ENCODE measurements at places on chromosomes 12 and 14.

DNA sequence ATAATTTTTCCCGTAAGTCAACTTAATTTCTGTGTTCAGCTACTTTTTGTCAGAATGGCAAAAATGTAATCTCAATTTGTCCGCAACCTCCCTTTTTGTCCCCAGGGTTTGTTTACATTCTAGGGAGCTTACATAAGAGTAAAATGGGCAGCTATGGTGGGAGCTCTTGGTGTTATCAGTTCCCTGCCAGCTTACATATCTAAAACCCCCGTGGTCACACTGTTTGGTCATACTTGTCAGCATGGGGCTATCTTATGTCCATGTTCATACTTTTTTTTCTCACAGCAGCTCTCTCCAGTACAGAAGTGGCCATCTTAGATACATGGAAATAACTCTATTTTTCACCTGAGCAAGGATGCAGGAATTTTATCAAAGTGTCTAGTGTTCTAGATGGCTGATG, 16.7 kb downstream of the SLCO1C1 start:
- no peak for DNase-seq

DNA sequence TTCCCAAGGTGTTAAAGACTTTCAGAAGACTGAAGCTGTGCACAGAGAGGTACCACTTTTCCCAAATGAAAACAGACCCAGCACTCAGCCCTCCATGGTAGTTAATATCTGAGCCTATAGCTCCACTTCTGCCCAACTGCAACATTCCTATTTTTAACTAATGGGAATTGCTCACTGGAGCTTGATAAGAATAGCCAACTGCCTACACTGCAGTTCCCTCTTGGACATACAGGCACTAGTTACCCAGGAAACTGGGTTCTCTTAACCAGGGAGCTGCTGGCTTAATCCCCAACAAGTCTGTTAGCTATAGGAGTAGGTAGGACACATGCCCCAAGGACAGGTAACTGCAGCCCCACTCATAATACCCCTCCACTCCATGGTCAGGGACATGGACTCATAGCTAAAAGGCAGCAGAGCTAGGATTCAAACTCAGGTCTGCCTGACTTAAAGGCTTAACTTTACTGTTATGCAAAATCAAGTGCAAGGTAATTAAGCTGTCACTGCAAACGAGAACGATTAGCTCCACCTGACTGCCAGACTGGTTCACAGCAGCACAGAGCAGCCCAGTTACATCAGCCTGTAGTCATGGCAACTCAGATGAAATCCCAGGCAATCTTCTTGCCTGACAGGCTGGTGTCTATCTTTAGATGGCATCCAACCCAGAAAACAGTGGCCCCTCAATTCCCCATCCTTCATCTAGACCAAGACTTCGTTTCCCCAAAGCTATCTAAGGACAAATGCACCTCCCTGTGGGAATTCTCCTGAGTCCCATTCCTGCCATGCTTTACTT, 77.1 kb upstream of the ACTN1 start:
- DNase-seq: no peak

DNA sequence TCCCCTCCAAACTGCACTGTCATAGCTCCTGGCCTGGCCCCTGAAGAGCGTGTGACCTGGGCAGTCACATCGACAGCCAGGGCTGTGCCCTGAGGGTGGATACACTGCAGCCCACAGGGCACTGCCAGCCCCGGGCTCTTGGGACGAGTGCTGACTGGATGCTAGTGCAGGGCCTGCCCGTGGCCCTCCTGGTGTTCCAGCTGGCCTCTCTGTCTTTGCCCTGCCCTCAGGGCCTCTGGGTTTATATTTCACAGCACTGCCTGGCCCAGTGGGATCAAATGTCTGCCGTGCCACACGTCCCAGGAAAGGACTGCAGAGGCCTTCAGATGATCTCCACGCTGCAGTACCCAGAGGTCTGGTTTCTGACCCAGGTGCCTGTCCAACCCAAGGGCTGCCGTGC, 10.1 kb upstream of the CCDC197 start:
- DNase-seq: no peak

DNA sequence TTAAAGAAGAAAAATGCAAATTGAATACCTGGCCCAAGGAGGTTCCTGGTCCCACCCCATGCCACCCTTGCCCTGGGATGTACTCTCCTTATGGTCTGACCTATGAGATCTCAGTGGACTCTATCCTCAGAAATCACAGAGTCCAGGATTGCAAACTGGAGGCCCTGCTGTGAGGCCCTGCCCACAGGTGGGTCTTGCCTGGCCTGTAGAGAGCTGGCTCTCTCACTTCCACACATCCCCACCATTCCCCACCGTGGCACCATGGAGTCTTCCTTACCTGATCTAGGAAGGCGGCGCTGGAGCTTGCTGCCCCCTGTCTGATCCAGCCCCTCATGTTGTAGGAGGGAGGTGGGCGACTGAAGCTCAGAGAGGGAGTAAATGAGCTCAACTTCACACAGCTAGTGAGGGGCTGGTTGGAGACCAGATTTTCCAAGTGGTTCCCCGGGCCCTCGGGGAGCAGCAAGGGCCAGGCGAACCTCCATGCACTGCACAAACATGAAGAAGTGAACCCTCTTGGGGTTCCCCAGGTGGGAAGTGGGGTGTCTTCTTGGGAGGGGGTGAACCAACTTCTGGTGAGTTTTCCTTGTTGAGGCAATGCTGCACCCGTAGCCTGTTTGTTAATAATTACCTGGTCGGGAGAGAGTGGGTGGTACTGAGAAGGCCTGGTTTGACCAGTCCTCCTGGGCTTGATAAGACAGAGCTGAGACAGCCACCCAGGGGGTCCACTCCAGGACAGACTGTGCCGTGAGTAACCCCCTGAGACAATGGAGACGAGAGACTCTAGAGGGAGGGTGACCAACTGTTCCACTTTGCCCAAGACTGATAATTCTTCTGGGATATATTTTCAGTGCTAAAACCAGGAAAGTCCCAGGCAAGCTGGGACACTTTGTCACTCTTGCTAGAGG, at the start of gene SERPINA4:
SERPINA4 (plus strand) TSS at position 692 of the 905 bp plus-strand sequence. CDS start 2,041 bp downstream, outside the sequence.
- no peak for DNase-seq

DNA sequence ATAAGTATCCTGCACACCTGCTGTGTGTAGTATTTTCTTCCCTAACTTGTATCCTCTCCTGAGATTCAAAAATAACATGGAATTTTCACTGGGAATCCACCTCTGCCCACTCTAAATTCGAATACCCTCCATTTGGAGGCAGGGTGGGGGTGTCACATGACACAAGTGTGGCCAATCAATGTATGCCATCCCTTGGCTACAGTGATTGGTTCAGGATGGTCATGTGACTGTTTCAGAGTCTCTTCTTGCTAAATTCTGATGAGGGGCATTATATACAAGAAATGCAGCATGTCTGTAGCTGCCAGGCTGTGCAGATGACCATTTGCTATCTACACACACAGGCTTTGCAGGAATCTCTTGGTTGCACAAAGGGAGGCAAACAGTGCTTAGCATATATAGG, 86.8 kb upstream of the TMEM132C start:
- DNase-seq: no peak

All from activated effector memory CD4-positive, alpha-beta T cell treated with Interleukin-2 at 50 U/mL for 16 hours (primary cell).